ENCODE measurements at places on chromosomes 7 and 10.

DNA sequence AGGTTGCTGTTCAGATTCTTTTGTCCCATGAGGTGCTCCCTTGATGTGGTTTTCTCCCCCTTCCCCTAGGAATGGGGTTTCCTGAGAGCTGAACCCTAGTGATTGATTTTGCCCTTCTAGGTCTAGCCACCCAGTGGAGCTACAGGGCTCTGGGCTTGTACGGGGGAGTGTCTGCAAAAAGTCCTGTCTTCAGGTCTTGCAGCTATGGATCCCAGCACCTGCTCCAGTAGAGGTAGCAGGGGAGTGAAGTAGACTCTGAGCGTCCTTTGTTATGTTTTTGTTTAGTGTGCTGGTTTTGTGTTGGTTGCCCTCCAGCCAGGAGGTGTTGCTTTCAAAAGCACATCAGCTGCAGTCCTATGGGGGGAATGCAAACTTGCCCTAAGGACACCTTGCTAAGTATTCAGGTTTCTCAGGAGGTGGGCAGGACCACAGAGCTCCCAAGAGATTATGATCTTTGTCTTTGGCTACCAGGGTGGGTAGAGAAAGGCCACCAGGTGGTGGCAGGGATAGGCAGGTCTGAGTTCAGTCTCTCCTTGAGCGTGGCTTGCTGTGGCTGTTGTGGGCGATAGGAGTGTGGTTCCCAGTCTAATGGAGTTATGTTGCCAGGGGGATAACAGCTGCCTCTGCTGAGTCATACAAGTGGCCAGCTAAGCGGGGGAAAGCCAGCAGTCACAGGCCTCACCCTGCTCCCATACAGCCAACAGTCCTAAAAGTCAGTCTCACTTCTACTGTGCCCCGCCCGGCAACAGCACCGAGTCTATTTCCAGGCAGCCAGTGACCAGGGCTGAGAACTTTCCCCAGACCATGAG, 92.4 kb upstream of the JCAD start:
- peak; percentile 92 for DNase-seq

GRCh38 chr7:133372337-133372736, 119.5 kb downstream of the EXOC4 start:
- DNase-seq, result no peak

DNA sequence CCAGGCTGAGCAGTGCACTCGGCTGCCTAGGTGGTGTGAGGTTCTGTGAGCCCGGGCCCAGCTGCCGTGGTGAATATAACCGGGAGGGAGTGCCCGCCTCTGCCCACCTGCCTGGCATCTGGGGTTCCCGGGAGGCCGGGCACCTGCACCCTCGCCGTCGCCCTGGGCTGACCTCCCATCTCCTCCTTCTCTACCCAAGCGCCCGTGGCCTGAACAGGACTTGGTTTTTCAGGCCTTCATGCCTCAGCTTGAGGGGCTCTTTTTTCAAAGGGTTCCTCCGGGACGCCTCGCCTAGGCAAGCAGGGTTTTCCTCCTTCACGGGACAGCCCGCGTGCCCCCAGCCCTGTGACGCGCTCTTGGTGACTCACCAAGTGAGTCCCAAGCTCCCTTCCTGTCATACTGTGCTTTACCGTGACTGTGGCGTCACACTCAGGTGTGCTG, 9.9 kb downstream of the INPP5A start:
- no peak for DNase-seq

GRCh38 chr10:114061789-114062188, 18.1 kb downstream of the ADRB1 start:
- no peak for DNase-seq

GRCh38 chr10:92108747-92109146, 182.1 kb downstream of the CPEB3 start:
- no peak for DNase-seq

- no peak for DNase-seq
Measured at GRCh38 chr10:29941476-29941875, 117.9 kb downstream of the JCAD start.

DNA sequence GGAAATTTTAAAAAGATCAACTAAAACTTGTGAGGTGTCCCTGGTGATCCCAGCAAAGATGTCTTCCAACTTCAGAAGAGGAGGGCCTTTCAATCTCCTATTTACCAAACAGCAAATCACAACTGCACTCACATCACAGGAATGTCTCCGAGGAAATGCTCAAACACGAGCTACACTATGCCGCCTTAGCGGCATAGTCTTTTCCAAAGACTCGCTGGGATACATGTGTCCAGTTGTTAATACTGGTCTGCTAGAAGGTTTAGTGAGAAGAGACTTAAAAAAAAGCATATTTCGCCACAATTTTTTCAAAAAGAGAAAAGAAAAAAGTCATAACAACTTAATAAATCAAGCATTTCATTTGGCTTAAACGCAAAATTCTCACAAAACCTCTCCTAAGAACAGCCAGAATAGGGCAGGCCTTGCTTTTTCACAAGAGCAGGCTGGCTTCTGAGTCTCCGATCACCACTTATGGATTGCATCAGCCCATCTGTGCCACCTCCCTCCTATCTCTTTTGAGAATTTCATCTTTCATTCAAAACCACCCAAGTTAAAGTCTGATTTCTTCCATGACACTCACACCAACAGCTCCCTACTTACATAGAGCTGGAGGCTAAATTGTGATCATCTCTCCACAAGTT, 66.1 kb downstream of the GNA12 start:
- DNase-seq, result no peak

- no peak for DNase-seq
Measured at GRCh38 chr7:151873402-151873965, 3.4 kb downstream of the PRKAG2 start.

GRCh38 chr10:2043379-2043778, 306.1 kb upstream of the ADARB2 start:
- DNase-seq, result no peak

DNA sequence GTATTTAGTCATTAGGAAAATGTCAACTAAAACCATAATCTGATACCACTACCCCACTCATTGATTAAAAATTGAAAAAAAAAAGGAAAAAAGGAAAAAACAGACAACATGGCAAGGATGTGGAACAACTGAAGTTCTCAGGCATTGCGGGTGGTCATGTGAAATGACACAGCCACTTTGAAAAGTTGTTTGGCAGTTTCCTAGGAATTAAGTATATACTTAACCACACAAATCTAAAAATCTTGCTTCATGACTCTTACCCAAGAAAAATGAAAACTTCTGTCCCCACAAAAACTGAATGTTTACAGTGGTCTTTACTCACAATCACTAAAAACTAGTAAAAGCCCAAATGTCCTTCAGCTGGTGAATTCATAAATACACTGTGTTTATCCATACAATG, 254.5 kb downstream of the AHR start:
- DNase-seq, result no peak

- DNase-seq, result no peak
Measured at GRCh38 chr10:62121187-62121530, 147.5 kb downstream of the RTKN2 start.

GRCh38 chr10:132094581-132095234, 29.0 kb downstream of the JAKMIP3 start:
- DNase-seq, result no peak

DNA sequence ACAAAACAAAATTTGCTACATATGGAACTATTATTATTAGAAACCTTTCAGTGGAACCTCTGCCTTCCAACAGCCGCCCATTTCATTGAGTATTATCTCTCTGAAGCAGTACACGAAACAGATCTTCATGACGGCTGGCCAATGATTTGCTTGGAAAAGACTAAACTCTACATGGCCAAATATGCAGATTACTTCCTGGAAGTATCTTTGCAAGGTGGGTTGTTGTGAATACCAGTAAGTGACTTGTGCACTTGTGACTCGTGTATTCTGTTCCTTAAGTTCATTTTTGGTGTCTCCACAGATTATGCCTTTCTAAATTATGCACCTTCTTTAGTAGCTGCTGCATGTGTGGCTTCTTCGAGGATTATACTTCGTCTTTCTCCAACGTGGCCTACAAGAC, 13.4 kb downstream of the CCNJ start:
- DNase-seq, result no peak

DNA sequence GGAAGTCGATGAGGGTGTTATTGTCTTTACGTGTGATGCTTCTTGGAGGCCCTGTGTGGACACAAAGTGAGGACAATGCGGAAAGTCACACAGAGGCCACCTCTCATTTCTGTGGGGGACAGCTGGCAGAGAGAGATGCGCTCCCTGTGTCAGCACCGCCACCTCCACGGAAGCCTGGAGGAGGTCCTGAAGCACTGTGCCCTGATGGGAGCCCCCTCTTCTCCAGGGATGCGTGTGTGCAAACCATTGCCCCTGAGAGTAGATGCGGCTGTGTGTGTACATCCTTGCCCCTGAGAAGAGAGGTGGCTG, 2.0 kb downstream of the PTPRE start:
- DNase-seq, result no peak

GRCh38 chr10:103763374-103764202, 91.8 kb downstream of the SH3PXD2A start:
- no peak for DNase-seq

GRCh38 chr10:22911067-22911466, 16.8 kb upstream of the ARMC3 start:
- DNase-seq, result no peak

DNA sequence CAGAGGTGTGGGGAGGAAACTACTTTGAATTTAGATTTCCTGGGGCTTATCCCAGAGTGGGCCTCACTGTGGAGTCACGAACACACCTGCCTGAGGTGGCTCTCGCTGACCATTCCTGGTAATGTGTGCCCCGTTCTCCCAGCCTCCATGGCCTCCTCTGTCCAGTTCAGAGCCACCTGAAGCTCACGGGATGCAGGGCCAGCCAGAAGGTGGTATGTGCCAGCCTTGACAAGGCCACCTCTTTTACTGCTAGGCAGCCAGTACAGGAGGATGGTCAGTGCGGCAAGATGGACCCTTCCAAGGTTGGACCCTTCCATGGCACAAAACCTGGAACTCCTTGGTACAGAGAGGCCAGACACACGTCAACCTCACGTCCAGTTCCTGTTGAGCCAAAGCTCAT, 210.3 kb downstream of the DNAJB6 start:
- DNase-seq, result no peak

DNA sequence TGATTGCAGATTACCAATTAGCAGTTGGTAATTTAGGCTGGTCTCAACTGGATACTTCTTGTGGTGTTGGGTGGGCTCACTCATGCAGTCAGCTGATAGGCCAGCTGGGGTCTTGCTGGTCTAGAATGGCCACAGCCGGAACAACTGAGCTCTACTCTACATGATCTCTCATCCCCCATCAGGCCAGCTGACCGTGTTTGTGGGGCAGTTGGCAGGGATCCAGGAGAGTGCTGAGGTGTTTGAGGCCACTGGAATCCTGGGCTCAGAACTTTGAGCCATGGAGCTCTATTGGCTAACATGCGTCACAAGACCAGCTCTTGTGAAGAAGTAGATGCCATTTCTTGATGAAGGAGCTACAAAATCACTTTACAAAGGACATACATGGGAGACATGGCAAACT, 242.4 kb downstream of the GFRA1 start:
- no peak for DNase-seq

DNA sequence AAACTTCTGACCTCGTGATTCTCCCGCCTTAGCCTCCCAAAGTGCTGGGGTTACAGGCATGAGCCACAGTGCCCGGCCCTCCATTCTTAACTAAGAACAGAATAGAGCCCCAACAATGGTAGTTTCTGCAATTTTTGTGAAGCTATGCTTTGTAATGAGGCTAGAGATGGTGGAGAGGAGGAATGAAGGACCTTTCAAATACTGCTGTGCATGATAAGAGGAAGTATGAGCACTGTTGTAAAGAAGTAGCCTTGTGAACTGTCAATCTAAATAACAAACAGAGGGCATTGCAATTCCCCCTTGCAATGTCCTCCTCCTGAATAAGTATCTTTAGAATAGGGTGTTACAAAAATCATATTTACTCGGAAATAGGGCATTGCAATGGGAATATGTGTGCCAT, 70.2 kb downstream of the EVX1 start:
- no peak for DNase-seq

- DNase-seq, result no peak
Measured at GRCh38 chr10:49398000-49398861, 2.3 kb upstream of the DRGX start.

DNA sequence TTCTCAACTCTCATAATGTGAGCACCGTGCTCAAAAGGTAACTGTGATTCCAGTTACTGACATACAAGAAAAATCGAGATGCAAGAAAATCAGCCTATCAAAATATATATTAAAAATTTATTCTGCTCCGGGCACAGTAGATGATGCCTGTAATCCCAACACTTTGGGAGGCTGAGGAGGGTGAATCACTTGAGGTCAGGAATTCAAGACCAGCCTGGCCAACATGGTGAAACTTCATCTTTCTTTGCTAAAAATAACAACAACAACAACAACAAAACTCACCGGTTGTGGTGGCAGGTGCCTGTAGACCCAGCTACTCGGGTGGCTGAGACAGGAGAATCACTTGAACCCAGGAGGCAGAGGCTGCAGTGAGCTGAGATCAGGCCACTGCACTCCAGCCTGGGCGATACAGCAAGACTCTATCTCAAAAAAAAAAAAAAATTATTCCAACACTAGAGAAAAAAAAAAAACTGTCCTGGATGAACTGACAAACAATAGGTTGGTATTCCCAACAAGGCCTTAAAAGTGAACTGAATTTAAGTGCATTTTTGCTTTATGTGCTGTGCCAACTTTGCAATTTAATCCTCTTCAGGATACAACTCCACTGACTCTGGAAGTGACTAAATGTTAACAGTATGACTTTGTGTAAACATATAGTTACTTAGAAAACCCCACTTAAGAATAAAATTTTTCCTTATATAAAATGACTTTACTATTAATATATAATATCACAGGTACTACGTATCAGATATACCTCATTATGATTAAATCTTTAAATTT, 51.1 kb downstream of the JMJD1C start:
- no peak for DNase-seq

DNA sequence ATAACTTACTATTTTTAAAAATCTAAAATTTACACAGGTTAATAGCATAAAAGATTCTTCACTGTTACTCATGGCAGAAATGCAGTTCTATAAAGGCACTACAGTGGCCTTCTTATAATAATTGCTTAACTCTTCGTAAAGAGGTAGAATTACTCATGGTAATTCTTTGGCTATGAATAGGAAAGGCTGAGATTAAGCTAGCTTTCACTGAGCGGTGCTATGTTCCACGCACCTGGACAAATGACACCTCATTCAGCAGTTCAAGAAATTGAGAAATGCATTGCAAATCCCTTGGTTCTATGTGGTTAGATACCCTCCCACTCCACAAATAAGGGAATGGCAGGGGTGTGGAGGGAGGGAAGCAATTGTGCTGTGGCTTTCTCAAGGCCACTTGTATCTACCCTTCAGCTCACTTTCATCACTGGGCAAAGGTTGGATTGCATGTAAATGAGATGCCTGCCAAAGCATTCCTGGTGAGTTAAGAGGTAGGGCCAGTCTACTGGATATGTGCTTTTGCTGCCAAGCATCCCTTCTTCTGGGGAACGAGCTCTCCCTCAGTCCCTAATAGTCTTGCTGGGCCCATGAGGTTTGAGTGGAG, 210.9 kb downstream of the TEX36 start:
- DNase-seq, result no peak

Measured in GM04503 (cell line).